ENCODE measurements at places on chromosomes 16 and 17.

- peak; percentile 24 for DNase-seq
Observed at GRCh38 chr17:75652934-75653549, 13.9 kb downstream of the RECQL5 start.

- DNase-seq: no peak
Observed at GRCh38 chr17:50737118-50737698, 17.8 kb downstream of the LUC7L3 start.

DNA sequence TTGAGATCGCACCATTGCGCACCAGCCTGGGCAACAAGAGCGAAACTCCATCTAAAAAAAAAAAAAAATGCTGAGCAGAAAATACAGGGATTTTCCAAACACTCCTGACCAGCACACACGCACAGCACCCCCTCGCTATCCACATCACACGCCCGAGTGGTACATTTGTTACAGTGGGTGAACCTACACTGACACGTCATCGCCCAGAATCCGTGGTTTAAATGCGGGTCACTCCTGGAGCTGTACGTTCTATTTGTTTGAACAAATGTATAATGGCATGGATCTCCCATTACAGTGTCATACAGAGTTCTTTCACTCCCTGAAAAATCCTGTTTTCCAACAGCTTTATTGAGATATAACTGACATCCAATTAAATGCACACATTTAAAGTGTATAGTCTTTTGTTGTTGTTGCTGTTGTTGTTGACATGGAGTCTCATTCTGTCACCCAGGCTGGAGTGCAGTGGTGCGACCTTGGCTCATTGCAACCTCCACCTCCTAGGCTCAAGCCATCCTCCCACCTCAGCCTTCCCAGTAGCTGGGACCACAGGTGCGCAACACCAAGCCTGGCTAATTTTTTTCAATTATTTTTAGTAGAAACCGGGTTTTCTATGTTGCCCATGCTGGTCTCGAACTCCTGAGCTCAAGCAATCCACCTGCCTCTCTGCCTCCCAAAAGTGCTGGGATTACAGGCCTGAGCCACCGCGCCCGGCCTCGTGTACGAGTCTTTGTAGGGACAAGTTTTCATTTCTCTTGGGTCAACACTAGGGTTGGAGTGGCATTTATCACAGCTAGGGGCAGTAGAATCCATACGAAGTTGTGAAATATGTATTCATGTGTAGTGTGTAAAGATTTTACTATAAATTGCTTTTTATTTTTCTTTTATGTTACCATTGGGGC is 4.4 kb upstream of the CARHSP1 start:
- no peak for DNase-seq

GRCh38 chr16:12449795-12450194 is 353.9 kb downstream of the CPPED1 start:
- DNase-seq: no peak

DNA sequence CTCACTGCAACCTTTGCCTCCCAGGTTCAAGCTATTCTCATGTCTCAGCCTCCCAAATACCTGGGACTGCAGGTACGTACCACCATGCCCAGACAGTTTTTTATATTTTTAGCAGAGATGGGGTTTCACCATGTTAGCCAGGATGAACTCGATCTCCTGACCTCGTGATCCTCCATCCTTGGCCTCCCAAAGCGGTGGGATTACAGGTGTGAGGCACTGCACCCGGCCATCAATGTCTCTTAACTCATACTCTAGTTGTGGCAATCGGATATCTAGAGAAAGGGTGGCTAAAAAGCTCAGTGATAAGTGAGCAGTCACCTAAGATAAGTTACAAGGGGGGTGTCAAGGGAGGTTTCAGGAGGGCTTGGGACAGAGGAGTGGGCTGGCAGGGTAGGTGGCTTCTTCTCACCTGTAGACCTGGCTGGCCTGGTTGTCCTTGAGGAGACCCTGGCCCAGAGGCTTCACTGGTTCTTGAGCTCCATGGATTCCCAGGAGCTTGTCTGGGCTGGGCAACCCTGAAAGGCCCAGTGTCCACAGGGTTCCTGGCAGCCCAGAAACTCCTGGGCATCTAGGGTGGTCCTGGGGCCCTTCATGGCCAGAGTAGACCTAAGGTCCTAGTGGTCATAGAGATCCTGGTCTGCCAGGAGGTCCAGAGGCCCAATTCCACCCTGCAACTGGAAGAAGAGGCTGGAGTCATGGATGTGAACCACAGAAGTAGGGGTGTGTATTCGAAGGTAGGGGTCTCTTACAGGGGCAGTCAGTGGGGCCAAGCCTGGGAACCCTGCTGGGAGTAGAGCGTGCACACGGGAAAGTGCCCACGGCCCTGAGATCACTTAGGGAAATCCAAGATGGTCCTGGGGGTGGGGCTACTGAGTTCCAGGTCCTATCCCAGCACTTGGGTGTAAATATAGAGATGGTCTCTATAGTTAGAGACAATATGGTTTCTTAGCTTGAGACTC is 12.7 kb upstream of the IGFBP4 start:
- no peak for DNase-seq

DNA sequence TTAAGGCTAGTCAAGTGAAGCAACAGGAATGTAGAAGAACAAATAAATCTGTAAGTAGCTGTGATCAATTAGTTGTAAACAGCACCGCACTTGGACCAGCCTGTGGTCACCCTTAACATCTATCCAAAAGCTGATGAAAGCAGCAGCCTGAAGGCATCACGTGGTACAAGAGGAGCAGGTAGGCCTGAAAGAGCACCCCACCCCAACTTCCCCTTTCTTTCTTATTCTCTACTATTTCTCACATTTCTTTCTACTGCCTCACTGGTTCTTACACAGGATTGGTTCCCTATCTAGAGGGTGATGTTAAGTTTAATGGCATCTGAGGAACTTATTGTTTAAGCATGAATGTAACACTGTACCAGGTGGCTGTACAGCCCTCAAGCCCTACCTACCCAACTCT is 42.6 kb upstream of the CLEC18B start:
- DNase-seq: no peak

DNA sequence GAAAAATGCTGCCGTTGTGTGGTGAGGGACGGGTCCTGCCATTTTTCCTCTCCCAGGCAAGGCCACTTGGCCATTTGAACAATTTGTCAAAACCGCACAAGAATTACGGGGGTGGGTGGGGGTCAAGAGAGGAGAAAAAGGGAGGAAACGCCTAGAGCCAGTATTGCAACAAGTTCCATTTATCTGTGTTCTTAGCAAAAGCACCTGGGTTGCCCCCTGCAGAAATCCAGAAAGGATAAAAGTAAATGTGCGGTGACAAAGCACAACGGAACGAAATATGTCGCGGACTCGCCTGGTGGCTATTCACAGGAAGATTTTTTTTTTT is 209.4 kb downstream of the ZFHX3 start:
- DNase-seq: no peak

GRCh38 chr17:62096401-62096670 is 31.3 kb upstream of the MED13 start:
- DNase-seq: no peak

- no peak for DNase-seq
Observed at GRCh38 chr17:44905006-44906000, 6.1 kb upstream of the EFTUD2 start.

GRCh38 chr17:40825599-40825998 is 3.2 kb upstream of the KRT10 start:
- no peak for DNase-seq

DNA sequence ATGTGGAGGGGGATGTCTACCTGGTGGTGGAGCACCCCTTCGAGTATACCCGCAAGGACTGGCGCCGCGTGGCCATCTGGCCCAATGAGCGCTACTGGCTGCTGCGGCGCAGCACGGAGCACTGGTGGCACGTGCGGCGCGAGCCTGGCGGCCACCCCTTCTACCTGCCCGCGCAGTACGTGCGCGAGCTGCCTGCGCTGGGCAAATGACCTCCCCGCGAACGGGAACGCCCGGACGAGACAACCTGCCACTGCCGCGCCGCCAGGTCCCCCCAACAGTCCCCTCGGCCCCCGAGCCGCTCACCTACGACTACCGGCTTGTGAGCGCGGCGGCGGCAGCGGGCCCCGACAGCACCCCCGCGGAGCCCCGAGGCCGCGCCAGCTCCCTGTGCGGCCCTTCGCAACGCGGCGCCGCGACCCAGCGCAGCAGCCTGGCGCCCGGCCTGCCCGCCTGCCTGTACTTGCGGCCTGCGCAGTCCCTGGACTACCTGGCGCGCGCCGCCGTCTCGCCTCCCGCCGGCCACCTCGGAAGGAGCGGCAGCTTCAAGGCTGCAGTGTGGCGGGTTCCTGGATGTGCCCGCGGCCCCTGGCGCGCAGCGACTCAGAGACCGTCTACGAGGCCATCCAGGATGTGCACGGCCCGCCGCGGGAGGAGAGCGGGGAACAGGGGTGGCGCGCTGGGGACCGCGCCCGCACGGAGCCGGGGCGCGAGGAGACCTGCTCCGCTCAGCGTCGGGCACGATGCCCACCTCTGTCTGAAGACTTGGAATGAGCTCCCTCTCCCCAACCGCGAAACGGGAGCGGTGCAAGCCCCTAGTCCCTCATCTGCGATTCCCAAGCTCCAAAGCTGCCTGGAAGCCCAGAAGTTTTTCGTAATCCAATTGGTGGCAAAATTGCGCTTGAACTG is 48.7 kb upstream of the AMZ2 start:
- DNase-seq: peak; percentile 50

- DNase-seq: no peak
Observed at GRCh38 chr17:63932721-63933120, 590 bp upstream of the CD79B start.

DNA sequence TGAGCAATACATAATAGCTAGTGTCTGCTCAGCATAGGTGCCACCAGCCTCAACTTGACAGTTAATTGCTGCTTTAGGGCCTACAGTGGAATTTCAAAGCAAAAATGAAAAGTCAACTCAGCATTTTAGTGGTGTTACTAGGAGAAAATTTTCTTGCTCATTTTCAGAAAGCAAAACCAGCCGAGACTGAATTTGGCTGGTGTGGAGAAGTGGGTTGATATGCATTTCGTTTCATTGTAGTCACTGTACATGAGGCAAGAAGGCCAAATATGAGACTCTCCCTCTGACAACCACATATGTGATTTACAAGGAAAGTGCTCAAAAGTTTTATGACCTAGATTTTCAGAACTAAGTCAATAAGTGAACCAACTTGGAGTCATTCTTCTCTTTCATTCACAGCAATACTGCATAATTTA is 54.0 kb downstream of the DUSP14 start:
- DNase-seq: no peak

- no peak for DNase-seq
Observed at GRCh38 chr17:64555281-64555680, 48.5 kb downstream of the CEP95 start.

GRCh38 chr17:80146121-80147034 is 550 bp downstream of the EIF4A3 start:
- DNase-seq: no peak

- DNase-seq: no peak
Observed at GRCh38 chr17:30347488-30347887, 13.6 kb upstream of the TMIGD1 start.

DNA sequence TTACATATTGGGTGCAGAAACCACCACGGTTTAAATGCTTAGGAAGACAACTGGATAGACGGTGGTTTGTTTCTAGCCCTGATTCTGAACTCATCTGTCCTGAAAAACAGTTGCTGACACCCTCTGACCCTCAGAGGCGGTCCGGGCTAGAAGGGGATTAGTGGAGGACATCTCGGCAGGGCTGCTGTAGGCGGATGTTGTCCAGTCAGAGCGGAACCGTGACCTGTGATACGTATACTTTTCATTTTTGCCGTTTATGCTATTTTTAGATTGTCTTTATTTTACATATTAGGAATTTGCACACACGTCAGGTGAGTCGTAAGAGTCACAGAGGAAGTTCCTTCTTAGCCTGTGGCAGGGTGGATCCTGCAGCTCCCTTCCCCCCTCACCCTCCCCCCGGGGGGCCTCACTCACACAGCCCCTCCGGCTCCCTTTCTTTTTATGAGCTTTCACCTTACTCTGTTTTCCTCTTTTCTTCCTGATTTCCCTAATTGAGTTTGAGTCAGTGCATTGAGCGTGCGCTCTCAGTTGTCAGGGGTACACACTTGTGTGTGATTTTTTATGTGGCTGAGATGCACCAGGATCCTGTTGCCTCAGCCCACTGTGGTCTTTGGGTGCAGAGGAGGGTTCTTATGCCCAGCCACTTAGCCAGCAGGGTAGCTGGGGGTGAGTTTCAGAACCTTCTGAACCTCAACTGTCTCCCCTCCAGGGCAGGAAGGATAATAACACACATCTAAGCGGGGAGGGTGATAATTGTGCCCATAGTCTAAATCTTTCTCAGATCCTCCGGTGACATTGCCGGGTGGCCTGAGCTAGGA is 211.1 kb upstream of the CHMP6 start:
- no peak for DNase-seq

- DNase-seq: no peak
Observed at GRCh38 chr17:80769936-80770625, 221.6 kb upstream of the CHMP6 start.

DNA sequence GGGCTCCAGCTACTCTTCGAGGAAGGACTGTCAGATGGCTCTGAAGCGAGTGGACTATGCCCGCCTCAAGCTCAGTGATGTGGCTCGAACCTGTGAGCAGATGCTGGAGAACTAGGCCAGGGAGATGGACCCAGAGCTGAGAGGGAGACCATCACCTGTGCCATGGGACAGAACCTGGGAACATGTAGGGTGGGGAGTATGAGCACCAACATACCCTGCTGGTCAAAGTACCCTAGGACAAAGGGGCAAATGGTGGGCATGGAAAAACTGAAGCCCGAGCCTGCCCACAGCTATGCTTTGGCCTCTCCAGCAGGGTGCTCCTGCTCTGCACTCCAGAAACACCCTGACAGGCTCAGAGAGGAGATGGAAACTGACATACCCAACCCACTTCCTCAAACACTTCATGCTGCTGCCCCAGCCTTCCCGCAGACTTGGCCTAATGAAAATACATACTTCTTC is 1.9 kb downstream of the MED11 start:
- no peak for DNase-seq
